ENCODE measurements at places on chromosomes 3 and 15.

GRCh38 chr3:10438902-10439610 lies 66.3 kb downstream of the ATP2B2 start:
- DNase-seq = no peak

DNA sequence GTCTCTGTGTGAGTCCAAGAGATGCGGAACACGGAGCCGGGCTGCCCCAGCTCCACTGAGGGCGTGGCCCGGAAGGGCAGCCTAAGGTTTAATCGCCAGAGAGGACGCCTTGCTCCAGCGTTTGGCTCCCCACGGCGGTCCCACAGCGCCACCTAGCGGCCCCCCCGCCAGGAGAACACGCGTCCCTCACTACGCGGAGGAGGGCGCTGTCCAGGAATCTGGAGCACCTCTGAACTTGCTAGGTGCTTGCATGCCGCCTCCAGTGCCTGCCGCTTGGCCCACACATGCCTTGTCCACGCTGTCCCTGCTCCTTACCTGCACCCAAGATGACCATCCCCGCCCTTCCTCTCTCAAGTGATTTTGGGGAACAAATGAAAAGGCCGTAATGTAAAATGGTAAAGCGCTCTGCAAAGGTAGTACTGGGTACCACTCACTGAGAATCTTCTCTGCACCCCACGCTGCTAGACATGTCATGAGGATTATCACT lies 14.4 kb upstream of the MRPS22 start:
- DNase-seq = peak; percentile 76

DNA sequence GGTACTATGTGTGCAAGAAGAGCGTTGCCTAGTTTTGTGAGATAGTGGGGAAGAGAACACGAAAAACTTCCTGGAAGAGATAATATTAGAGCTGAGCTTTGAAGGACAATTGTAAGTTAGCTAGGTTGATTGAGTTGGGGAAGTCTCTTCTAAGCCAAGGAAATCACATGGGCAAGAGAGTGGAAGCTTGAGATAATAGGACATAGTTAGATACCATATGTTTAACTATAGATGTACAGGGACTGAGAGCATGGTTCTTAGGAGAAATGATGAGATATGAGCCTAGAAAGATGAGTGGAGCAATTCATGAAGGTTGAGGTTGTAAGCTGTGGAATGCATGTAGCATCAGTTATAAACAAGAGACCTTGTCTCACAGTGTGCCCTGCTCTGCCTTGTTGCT lies 30.1 kb upstream of the AQP9 start:
- DNase-seq = no peak

DNA sequence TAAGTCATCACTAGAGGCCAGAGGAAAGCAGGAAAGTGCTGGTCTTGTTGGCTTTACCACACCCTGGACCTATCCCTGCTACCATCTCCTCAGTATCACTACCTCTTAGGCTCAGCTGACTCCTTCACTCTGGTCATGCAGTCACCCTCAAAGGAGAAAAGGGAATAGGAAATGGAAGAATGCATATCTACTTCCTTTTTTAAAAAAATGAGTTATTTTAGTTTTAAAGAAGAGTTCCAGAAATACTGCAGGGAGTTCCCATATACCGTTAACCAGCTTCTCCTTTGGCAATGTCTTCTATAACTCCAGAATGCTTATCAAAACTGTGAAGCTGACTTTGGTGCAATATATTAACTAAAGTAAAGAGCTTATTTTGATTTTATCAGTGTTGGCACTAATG lies 688.6 kb downstream of the DIPK2A start:
- DNase-seq = no peak

DNA sequence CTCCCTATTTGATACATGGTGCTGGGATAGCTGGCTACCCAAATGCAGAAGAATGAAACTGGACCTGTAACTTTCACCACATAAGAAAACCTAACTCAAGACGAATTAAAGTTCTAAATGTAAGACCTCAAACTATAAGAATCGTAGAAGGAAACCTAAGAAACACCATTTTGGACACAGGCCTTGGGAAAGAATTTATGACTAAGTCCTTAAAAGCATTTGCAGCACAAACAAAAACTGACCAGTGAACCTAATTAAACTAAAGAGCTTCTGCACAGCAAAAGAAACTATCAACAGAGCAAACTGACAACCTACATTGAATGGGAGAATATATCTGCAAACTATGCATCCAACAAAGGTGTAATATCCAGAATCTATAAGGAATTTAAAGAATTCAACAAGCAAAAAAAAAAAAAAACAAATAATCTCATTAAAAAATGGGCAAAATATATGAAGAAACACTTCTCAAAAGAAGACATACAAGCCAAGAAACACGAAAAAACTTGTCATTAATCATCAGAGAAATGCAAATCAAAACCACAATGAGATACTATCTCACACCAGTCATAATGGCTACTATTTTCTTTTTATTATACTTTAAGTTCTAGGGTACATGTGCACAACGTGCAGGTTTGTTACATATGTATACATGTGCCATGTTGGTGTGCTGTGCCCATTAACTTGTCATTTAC lies 37.0 kb downstream of the HDGFL3 start:
- DNase-seq = no peak

GRCh38 chr3:135719449-135719848 lies 246.1 kb upstream of the PPP2R3A start:
- DNase-seq = no peak

- no peak for DNase-seq
Measured at GRCh38 chr15:89441295-89441812, 55.0 kb downstream of the RHCG start.

DNA sequence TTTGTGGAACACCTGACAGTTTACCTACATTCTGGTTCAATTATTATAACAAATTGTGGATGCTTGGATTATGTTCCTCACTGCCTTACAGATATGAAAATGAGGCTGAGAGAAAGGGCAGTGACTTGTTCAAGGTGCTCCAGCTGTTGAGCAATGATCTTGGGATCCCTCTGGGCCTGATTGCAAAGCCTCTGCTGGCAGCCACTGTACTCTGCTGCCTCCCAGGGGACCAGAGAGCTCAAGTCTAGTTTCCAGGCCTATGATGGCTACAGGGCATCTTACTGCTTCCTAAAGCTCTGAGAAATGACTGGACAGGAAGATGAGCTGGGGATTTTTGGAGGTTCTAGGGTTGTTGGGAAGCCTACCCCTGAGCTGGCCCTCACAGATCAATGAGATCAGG lies 2.3 kb upstream of the SHC4 start:
- DNase-seq = no peak

GRCh38 chr3:171712171-171712938 lies 97.9 kb downstream of the PLD1 start:
- no peak for DNase-seq

DNA sequence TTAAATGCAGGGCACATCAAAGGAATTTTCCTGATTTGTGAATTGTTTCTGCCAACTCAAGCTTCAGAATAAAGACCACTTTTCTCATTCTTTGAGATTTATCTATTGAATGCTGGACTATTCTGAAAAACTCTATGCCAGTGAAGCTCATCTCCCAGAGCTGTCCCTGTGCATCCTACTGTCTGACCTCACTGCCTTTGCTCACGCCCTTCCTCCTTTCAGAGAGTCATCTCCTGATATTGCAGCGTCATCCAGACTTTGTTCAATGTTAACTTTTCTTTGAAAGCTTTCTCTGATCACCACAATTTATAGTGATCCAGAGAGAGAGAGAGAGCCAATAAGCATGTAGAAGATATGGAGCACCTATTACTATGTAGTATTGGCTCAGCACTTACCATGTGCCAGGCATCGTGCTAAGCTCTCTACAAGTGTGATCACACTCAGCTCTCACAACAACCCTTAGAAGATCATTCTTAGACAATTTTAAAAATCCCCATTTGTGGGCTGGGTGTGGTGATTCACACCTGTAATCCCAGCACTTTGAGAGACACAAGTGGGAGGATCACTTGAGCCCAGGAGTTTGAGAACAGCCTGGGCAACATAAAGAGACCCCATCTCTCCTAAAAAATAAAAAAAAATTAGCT lies 30.2 kb upstream of the TLE3 start:
- DNase-seq = no peak

DNA sequence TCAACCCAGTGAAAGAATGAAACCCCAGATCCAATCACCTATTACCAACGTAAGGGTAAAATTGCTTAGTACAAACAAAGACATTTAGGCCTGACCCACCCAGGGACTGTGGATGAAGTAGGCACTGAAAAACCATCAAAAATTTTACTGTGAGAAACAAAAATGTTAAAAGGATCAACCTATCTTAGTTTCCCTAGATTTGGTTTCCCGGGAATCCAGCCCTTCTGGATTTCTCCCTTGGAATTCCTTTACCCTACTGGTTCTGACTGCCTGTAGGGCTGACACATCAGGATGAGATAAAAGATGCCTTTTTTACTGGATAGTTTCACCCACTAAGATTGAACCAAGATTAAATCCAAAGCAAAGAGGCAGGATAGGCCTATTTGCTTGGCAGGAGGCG lies 102.7 kb downstream of the SCAPER start:
- no peak for DNase-seq

- DNase-seq = no peak
Measured at GRCh38 chr3:122799322-122799721, 4.5 kb downstream of the SLC49A4 start.

GRCh38 chr15:49330166-49330565 lies 92.9 kb upstream of the FGF7 start:
- DNase-seq = no peak

- no peak for DNase-seq
Measured at GRCh38 chr15:70306081-70306480, 208.4 kb upstream of the TLE3 start.

DNA sequence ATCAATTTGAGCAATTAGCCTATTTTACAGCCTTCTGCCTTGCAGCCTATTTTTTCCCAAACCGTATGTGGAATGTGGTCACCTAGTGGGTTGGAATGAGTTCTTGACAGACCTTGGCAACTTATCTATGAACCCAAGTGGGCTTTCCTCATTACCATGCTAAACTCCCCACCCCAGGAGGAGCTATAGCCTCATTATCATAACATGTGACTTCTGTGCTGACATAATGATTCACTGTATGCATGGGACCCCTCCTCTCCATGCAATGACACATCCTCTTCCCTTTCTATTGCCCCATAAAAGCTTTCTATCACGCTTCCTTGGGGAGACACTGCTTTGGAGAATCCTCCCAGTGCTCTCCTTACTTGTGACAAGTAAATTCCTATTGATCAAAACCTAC lies 83.5 kb upstream of the FHIT start:
- DNase-seq = no peak

DNA sequence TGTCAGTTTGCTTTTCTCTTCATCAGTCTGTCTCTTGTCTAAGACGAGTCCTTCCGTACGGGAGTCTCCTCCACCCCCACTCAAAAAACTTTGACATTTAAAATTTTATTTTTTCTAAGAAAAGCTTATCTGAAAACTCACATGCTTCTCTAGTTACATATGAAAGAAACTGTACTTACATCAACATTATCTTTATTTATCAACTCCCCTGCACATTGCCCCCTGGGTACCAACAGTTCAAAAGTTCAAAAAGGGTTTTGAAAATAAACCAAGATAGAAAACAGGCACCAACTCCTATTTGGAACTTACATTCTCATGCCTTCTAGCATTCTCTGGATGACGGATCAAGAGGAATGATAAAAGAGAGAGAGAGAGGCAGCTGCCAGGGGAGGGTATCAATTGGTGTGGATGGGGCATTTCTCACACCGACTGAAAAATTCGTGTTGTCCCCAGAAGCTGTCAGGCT lies 182.5 kb downstream of the FOXP1 start:
- DNase-seq = no peak

DNA sequence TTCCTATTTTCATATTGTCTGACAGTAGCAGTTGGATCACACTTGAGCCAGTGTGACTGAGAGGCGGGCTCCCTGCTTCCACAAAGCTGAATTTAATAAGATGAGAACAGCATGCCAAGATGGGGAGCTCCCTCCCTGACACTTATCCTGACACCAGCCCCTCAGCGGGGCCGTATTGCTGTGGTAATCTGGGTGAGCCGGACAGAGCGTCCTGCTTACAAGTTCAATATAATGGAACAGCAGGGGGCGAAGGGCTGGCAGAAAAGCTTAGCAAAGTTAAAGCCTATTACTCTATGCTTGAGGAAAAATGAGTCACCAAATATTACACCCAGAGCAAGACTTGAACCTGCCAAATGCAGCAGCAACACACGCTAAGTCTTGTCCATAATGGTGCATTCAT lies 163.8 kb upstream of the CMC1 start:
- no peak for DNase-seq

DNA sequence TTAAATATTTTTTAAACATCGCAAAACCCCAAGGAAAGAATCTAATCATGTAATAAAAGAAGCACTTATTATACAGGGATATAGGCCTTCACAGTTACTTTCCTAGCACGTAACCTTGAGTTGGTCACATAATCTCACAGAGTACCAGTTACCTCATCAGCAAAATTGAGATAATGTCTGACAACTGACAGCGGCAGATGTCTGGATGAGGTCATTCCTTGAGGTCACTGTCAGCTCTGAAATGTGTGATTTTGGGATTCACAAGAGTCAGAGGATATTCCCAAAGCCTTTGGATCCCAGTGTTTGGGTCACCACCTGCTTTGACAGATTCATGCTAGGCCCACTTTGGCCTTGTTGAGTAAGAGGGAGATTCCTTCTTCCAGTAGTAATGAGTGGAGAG lies 151.4 kb upstream of the SEMA6D start:
- no peak for DNase-seq

DNA sequence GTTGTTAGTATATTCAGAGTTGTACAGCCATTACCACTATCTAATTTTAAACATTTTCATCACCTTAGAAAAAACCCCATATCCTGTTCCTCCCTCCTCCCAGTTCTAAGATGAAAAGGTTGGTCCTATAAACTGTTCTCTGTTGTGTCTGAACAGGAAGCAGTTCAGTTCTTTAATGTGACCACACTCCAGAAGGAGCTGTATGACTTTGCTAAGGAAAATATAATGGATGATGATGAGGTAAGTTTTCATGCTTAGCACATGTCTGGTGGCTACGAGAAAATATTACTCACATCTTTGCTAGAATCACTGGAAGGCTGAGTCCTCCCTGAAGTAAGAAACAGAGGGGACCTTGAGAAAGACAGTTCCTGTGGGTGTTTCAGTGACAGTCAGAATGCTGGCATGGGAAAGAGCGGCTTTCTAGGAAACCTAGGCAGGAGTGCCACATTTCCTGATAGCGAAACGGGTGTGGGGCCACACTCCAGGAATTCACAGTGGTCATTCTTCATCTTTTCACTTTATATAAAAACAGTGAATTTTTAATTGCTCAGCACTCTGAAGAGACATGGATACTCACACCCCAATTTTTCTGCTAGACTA lies 20.3 kb downstream of the CRTAP start:
- DNase-seq = no peak

DNA sequence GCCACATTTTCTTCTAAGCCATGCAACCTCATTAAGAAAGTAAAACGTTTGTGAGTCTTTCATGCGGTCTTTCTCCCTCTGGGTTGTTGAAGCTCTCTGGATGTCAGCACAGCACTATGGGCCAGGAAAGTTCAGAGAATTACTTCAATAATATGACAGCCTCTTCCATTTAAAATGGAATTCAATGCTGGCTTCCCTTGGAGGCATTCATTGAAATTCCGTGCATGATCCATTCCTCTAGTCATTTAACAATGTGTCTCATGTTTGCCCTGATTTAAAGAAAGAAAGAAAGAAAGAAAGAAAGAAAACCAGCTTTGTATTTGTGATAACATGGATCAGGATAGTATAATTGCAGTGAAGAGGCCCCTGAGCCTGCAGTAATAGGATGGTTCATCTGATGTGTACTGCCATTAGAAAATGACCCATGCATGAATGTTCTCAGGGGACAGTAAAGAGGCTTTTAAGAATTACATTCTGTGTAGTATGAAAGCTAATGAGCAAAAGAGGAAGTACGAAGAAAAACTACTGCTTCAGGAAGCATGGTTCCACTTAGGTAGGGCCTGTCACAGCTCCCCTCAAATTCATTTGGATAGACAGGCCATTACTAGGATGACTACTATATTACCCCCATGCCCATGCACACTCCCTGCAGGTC lies 146.0 kb downstream of the ARPP21 start:
- no peak for DNase-seq
